ENCODE measurements at places on chromosomes 5 and 9.

- no peak for DNase-seq
Measured at GRCh38 chr5:134818776-134819175, 27.0 kb upstream of the C5orf24 start.

- no peak for DNase-seq
Measured at GRCh38 chr5:58410441-58410840, 49.4 kb downstream of the PLK2 start.

- no peak for DNase-seq
Measured at GRCh38 chr5:72228960-72229359, 91.1 kb downstream of the MRPS27 start.

DNA sequence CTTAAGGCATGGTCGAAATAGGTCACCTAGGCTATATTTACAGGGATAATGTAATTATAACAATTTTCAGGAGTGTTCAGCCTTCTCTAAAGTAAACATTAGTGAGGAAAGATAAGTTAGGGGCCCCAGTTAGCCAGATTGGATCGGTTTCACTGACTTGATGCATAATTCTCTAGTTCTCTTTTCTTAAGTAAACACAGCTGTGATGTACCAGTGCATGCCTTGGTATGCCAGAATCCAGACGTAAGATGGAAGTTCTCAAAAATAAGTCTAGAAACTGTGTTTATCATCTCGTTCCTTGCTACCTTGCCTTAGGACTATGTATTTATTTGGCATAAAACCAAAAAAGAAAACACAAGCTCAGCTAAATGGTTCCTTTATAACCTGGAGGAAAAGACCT, 442.2 kb upstream of the CLINT1 start:
- no peak for DNase-seq

GRCh38 chr5:138643040-138643791, 68.0 kb upstream of the HSPA9 start:
- DNase-seq = no peak

DNA sequence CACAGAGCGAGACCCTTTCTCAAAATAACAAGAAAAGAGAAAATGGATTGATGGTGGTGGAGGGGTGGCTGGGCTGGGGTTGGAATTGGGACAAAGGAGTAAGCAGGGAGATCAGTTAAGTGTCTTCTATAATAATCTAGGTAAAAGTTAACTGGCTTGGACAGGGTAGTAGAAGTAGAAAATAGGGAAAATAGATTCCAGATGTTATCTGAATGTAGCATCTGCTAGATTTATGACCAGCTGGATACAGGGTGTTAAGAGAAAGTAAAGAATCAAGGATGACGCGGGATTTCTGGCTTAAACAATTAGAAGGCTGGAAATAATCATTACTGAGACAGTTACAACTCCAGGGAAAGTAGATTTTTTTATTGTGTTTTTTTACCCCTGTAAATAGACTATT, 13.0 kb downstream of the PPP6C start:
- DNase-seq = no peak

GRCh38 chr5:7793895-7794294, 57.0 kb downstream of the CFAP90 start:
- DNase-seq = no peak

GRCh38 chr9:16262477-16263261, 607.8 kb downstream of the BNC2 start:
- DNase-seq = no peak

DNA sequence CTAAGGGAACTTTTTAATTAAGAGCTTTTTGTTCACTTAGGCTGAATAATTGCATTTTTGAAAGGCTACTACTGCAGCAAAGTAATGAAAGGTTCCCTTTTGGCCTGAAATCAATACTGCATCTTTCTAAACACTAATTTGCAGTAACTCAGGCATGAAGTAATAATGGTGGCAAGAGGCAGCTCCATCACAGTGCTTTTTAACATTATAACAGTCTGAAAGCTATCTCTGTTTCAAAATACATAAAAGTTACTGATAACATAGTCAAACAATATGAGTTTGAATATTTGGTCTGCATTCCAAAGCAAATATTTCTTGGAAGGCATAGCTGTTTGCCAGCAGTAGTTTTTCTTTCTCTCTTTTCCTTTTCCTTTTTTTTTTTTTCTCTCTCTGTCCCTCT, 113.4 kb downstream of the FBN2 start:
- DNase-seq = no peak

- DNase-seq = no peak
Measured at GRCh38 chr5:16863469-16863946, 72.6 kb downstream of the MYO10 start.

DNA sequence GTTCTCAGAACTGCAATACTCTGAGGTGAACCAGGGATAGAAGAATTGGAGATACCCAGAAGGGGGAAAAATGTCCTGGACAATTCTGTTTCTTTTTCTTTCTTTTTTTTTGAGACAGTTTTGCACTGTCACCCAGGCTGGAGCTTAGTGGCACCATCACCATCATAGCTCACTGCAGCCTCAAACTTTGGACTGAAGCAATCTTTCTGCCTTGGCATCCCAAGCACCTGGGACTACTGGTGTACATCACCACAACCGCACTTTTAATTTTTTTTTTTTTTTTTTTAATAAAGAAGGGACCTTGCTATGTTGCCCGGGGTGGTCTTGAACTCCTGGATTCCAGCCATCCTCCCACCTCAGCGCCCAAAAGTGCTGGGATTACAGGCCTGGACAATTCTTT, 1.9 kb downstream of the EMB start:
- no peak for DNase-seq

- no peak for DNase-seq
Measured at GRCh38 chr5:149045089-149045460, 17.8 kb downstream of the SH3TC2 start.

GRCh38 chr5:82673057-82673809, 395.1 kb upstream of the RPS23 start:
- DNase-seq = peak; percentile 15

- no peak for DNase-seq
Measured at GRCh38 chr5:77312413-77312812, 101.9 kb downstream of the PDE8B start.

GRCh38 chr5:45411971-45412612, 284.1 kb downstream of the HCN1 start:
- no peak for DNase-seq

DNA sequence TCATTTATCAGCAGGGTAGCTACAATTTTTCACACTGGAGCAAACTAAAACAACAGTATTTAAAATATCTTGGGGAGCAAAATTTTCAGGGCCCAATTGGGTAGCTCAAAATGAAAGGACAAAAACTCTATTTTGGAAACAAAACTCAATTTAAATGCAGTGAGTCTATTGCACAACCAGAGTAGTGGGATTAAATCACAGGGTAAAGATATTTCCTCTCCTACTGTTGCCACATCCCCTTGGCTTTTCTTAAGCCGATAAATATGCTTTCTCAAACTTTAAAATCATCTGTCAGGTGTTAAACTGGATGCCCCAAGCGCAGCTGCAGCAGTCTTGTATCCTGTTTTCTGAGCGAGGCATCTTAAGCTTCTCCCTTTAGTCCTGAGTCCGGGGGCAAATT, 1474.3 kb upstream of the CDH9 start:
- DNase-seq = no peak

- no peak for DNase-seq
Measured at GRCh38 chr9:77769246-77769645, 121.1 kb upstream of the GNA14 start.

DNA sequence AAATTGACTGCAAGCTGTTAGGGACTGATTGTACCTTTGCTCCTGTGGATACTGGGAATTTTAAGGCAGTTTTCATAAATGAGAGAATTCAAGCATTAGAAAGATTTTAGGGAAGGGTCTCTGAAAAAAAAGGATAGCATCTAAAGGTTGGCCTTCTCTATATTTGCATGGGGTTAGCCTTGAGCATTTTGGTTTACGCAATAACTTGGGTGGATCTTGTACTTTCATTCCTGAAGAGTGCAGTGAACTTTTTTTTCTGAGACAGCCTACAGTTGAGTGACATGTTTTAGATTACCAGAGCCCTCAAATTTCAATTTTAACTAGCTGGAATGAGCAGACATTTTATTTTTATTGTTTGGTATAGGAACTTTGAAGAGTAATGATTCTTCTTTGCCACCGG, 91.6 kb upstream of the NR3C1 start:
- DNase-seq = no peak

GRCh38 chr5:42597318-42597937, 159.2 kb upstream of the CCDC152 start:
- DNase-seq = no peak

- DNase-seq = no peak
Measured at GRCh38 chr5:61417340-61417739, 85.3 kb downstream of the ZSWIM6 start.

GRCh38 chr9:104361207-104361606, 142.9 kb upstream of the OR13F1 start:
- no peak for DNase-seq

DNA sequence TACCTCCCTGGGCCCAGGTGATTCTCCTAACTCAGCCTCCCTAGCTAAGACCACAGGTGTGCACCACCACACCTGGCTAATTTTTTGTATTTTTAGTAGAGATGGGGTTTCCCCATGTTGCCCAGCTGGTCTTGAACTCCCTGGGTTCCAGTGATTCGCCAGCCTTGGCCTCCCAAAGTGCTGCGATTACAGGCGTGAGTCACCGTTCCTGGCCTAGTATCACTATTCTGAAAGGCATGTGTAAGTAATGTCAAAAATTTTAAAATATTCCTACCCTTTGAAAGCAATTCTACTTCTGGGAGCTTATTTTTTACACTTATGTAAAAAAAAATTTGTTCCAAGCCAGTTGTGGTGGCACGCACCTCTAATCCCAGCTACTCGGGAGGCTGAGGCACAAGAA, 27.1 kb upstream of the TLE1 start:
- DNase-seq = no peak

GRCh38 chr9:93684806-93685543, 108.6 kb downstream of the PHF2 start:
- DNase-seq = no peak

- DNase-seq = peak; percentile 85
Measured at GRCh38 chr9:1938675-1939170, 76.4 kb upstream of the SMARCA2 start.

DNA sequence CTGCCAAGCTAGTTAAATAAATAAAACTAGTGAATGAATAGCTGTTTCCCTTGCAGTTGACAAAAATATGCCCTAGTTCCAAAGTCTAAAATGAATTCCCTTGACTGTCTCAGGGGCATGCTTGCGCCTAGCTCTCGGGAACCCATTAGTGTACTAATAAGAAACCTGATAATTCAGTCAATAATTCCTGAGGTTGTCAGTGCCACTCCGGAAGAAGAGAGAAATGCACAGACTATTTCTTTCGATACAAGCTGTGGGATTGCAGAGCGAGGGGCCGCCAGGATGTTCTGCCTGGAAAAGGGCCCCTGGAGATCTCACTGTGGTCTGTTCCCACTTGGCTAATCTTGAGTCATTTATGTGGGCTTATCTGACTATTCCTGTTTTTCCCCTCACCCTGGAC, 56.4 kb upstream of the LARP1 start:
- DNase-seq = no peak

DNA sequence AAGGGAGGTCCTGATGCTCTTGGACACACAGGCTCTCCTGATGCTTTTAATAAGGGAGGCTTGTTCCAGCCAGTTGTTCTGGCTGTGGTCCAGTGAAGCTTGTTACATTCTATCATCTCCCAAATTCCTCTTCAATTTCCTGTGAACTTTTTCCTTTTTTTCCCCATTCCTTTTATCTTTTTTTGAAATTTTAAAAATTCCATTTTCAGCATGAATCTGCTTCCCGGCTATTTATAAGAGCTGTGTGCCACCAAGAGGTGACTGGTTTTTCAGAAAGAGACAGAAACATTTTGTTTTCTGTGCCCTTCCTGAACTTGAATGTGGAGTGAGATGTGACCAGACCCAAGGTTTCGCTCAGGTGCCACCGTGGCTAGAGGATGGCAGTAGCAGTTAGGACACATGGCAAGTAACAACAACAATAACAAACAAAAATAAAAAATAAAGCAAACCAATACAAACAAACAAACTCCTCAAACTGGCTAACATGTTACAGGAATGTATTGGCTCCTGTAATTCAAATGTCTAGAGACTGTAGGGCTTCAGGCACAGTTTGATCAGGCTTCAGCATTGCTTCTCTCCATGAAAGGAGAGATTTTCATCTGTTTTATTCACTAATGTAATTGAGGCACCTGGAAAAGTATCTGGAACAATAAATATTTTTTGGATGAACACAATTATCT, 121.1 kb downstream of the BOD1 start:
- no peak for DNase-seq

- no peak for DNase-seq
Measured at GRCh38 chr5:141694479-141694878, 12.4 kb upstream of the ARAP3 start.

GRCh38 chr9:126773004-126773607, 31.7 kb upstream of the ZBTB43 start:
- no peak for DNase-seq

DNA sequence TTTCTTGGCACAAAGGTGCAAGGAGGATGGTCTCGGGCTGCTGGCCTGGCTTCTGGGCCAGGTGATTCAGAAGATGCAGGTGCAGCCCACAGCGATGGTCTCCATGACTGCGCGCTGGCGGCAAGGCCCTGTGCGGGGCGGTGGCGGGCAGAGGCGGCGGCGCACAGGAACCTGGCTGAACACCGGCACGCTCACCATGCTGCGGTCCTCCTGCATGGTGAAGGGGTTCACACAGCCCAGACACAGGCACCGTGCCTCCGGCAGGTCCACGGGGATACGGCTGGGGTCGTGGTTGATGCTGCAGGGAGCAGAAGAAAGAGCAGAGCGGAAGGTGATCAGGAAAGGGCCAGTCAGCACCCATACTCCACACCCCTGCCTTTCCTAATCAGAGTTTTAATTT, 4.8 kb downstream of the IL17B start:
- DNase-seq = no peak

DNA sequence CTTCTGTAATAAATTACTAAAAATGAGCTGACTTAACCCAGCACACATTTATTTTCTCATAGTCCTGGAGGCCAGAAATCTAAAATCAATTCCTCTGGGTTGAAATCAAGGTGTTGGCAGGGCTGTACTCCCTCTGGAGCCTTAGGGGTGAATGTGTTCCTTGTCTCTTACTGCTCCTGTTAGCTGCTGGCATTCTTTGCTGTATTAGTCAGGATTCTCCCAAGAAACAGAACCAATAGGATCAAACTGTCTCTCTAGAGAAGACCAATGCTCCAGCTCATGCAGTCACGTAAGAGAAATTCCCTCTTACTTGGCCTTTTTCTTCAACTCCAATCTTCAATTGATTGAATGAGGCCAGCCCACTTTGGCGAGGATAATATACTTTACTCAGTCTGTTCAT, 15.3 kb upstream of the CD180 start:
- DNase-seq = no peak

DNA sequence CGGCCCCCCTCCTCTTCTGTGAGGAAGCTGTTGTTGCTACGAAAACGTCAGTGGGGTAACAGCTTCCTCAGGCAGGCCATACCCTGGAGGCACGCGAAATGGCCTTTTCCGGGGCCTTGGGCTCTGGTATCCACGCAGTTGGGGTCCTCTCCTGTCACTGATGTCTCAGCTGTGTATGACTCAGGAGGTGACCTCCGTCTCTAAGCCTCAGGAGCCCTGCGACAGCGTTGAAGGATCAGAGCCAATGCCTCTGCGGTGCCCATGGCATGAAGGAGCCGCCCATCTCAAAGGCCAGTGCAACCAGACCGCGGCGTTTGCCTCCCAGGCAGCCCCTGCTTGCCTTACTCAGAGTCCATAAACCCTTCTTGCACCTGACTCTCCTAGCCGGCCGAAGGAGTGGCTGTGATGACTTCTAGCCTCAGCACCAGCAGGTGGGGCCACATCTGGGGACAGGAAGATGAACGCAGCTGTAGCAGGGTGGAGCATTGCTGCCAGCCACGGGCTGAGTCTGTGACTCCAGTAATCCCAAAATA, 1.0 kb upstream of the MXD3 start:
- peak; percentile 71 for DNase-seq

- no peak for DNase-seq
Measured at GRCh38 chr9:96067004-96067403, 191.5 kb downstream of the ERCC6L2 start.

Data from GM06990 (cell line).